ENCODE measurements at places on chromosomes 6 and 20. TPM values are rescaled to one million over a fixed set of nuclear protein-coding genes. Genes with fewer than 3 reads are reported as not detected.

- H3K36me3 ChIP-seq = no peaks in the 10 kb centered on the region
- H3K4me1 ChIP-seq = no peaks in the 10 kb centered on the region
- H3K27ac ChIP-seq = no peak overlapping the region
These were observed 155.1 kb upstream of the SOX4 start for GRCh38 chr6:21438237-21438985.

GRCh38 chr6:122709922-122710512, 69.5 kb upstream of the FABP7 start:
- no peaks in the 10 kb centered on the region for H3K4me1 ChIP-seq
- no peak overlapping the region for H3K4me3 ChIP-seq
- DNase-seq = no peak
- no peaks in the 10 kb centered on the region for H3K36me3 ChIP-seq

Gene LY6G5C
- total RNA-seq = 0.18 TPM

GRCh38 chr6:37587866-37588734, 88.4 kb upstream of the CCDC167 start:
- H3K27me3 ChIP-seq = peaks cover 53% of the 10 kb centered on the region
- H3K27ac ChIP-seq = no peak overlapping the region
- no peaks in the 10 kb centered on the region for H3K36me3 ChIP-seq

Gene KCNK16
- not detected for total RNA-seq

Gene BPIFB2
- total RNA-seq = not detected

DNA sequence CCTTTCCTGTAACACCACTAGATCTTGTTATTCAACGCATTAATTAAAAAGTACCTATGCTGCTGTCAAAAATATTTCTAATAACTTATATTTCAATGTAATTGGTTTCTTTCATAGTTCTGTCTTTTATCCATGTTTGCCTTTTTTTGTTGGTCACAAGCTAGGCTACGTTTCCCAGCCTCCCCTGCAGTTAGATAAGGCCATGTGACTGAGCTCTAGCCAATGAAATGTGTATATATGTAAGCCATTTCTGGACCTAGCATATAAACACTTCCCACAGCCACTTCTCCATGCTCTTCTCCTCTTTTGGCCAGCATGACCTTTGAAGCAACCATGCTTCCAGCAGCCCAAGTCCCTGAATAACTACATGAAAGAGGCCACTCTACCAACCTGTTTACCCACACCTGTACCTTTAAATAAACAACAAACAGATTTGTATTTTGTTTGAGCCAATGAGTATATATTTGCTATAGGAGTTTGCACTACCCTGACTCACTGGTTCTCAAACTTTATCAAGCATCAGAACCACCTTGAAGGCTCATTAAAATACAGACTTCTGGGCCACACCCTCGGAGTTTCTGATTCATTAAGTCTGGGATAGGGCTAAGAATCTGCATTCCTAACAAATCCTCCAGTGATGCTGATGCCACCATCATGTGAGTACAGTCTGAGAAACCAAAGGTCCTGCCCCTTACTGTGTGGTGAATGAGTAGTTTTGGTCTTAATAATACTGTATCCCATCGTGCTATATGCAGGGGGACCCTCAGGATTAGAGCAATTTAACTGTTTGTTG, 45.6 kb upstream of the BEND6 start:
- H3K27me3 ChIP-seq = no peaks in the 10 kb centered on the region
- no peak overlapping the region for H3K4me3 ChIP-seq
- no peak overlapping the region for H3K27ac ChIP-seq
- peak; percentile 54 for DNase-seq
- H3K36me3 ChIP-seq = no peaks in the 10 kb centered on the region
